ENCODE measurements at places on chromosomes 2 and 18.

DNA sequence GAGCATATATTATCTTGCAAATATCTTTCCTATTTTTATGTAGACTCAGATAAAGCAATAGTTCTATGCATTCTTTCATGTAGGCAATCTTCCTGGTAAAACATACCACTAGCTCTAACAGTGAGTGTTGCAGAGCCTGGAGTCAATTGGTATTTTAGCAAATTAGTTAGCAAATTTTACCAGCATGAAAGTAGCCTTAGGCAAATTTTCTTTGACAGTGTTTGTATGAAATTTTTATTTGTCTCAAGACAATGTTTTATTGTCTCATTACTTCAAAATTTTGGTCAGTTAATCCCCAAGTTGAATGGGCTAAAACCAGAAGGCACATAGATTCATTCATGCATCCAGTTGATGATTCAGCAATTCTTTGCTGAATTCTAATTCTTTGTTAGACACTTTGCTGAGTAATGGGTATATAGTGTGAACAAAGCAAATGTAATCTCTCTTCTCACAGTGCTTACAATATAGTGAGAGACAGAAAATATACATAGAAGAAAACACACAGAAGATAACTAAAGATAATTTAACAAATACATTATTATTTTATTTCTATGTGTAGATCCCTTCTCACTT, 27.1 kb downstream of the SLC38A11 start:
- no peak for DNase-seq

DNA sequence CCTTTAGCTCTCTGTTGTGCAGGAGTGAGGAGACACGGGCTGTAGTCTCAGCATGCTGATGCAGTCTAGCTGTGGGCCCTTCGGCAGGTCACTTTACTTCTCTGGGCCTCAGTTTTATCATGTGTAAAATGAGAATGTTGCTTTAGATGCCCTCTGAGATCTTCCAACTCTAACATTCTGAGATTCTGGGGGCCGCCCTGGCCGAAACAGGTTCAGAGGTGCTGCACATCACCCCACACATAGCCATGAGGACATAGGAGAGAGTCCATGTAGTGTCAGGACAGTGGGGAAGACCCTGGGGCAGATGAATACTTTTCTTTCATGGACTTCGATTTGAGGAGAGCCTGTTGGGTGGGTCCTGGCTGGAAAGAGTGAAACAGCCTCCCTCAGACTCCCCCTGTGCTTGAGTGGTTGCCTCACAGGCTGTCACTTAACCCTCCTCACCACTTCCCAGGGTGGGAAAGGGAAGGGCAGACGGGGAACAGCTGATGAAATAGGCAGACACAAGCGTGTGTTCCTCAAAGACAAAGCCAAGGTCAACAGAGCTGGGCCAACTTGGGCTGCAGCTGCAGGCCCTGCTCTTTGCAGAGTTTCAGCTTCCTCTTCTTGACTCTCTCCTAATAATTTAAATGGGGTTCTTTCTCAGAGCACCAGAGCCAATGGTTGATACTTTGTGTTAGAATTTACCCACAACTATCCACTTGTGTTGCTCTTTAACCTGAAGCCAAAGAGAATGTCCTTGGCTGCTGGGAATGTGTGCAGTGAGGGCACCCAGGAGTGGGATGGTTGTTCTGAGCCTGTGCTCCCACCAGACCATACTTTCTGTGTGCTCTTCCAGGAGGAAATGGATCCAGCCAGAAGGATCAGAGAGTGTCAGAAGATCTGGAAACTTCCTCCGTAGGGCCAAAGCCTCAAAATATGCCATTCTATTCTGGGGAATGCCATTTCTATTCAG, 14.7 kb upstream of the MRPL33 start:
- no peak for DNase-seq

GRCh38 chr18:75802681-75803080, 375.2 kb upstream of the SMIM21 start:
- no peak for DNase-seq

DNA sequence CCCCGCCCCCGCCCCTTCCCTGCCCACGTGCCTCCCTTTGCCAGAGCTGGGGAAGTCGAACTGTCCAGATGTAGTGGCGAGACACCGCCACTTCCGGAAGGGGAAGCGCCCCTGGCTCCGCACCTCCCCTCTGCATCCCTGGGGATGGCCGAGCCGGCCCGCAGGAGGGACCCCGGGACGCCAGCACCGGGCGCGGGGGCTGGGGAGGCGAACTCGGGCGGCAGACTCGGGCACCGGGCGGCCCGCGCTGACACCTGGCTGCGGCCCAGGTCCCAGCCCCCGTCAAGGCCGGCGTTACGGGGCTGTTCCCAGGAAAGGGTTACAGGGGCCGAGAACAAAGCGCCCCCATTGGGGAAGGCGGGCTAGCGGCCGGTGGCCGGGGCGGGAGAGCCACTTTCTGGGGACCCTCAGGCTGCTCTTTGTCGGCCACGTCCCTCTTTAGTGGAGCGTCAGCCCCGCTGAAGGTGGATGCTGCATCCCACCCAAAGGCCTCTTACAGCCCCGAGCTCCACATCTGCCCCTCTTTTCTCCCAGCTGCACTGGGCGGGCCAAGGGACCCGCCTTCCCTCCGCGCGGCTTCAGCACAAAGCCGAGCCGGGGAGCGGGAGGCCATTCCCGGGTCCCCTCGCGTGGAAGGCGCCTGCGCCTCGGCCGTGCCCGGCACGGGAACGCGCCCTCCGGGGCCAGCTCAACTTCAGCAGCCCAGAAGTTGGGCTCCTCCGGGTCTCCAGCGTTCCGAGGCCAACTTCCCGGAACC, 1.3 kb downstream of the SDC1 start:
- DNase-seq, result no peak

GRCh38 chr2:207879536-207879935, 109.8 kb upstream of the FZD5 start:
- no peak for DNase-seq

DNA sequence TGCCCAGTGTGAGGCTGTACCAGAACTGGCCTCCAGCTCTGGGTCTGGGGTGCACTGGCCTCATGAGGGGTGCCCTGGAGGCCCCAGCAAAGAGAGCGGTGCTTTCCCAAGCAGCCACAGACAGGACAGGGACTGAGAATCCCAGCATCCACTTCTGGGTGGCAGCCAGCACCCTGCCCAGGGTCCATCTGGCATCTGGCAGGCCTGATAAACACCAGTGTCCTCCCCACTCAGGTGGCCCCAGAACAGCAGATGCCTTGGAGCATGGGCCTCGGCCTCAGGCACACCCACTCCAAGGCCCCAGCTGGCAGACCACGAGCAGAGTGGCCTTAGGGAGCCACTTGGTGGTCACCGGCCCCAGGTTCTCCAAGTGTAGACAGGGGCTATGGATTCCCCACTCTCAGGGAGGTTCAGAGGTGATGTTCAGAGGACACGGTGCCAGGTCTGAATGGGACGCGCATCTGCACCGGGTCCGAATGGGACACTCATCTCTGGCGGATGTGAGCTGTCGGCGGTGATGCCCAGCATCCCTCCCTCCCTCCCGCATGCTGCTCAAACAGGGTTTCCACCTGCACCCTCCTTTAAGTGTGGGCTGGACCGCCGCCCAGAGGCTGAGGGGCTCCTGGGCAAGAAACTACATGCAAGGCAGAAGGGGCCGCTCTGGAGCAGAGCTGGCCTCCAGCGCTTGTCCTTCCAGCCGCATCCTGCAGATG, 82.2 kb upstream of the GPC1 start:
- no peak for DNase-seq

DNA sequence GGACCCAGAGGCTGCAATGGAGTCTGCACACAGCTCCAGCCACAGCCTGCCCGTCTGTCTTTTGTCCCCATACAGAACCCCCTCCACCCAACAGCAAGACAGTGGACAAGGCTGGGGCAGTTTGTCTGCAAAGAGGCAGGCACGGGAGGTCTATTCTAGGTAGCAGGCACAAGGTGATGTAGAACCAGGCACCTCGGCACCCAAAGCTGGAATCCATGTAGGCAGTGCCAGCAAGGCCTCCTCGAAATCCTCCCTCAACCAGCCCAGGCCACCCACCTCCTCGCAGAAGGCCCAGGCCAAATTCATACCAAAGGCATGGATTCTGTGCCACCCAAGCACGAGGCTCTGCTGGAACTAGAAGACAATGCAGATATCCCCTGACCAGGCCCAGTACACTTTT, 179.2 kb downstream of the TNS1 start:
- DNase-seq, result no peak

All from amygdala (tissue), 56 donors.